ENCODE measurements at places on chromosomes 6 and 20.
A peak's percentile ranks its signal among the peaks of the same experiment; 100 is the strongest.

DNA sequence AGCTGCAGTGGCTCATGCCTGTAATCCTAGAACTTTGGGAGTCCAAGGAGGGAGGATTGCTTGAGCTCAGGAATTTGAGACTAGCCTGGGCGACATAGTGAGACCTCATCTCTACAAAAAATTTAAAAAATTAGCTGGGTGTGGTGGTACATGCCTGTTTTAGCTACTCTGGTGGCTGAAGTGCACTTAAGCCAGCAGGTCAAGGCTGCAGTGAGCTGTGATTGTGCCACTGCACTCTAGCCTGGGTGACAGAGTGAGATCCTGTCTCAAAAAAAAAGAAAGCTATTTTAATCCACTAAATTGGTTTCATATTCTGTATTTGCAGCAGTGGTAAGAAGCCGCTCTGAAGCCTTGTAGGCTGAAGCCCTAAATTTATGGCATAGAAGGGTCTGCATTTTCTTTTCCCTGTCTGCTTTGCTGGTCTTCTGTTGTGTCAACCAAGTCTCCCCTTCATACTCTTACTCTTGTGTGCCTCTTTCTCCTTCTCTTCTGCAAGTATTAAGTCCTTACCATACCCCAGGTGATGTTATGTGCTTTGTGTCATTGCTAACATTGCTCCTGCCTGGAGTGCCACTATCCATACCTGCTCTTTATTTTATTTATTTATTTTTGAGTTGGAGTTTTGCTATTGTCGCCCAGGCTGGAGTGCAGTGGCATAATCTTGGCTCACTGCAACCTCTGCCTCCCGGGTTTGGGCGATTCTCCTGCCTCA lies 70.9 kb downstream of the MYO6 start:
- no peak for DNase-seq

- no peak for DNase-seq
These were observed 284.8 kb downstream of the PTPRK start for GRCh38 chr6:128235556-128235955.

GRCh38 chr20:51128198-51128597 lies 105.3 kb upstream of the KCNG1 start:
- no peak for DNase-seq

GRCh38 chr6:98640366-98640765 lies 194.0 kb upstream of the POU3F2 start:
- no peak for DNase-seq

DNA sequence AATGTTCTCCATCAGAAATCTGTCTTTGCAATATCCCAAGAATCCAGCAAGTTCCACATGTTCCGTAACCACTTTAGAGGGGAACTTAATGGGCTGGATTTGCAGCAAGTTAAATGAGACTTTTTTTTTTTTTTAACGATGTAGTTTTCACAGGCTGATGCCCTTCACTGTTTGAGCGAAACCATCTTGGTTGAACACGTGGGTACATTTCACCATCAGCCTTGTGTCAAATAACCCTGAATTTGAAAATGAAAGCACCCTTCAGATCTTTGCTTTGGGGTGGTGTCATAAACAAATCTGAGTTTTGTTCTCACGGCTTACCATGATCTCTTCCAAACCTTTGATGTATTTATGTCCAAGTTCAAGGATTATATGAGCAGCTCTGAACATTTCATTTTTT lies 73.7 kb upstream of the EXOC2 start:
- no peak for DNase-seq

- DNase-seq = no peak
These were observed 662 bp upstream of the CCR6 start for GRCh38 chr6:167122041-167122826.

- no peak for DNase-seq
These were observed 48.1 kb downstream of the HLA-DPB1 start for GRCh38 chr6:33123732-33124524.

- DNase-seq = peak; percentile 25
These were observed 1.6 kb upstream of the PTGIS start for GRCh38 chr20:49569411-49570115.

- no peak for DNase-seq
These were observed 335.0 kb upstream of the TSHZ2 start for GRCh38 chr20:52637201-52637600.
